HL-60 (cell line): ENCODE measurements at places on chromosomes 12 and 14.

- DNase-seq = no peak
These were observed 3.5 kb upstream of the SCNN1A start for GRCh38 chr12:6378709-6379472.

DNA sequence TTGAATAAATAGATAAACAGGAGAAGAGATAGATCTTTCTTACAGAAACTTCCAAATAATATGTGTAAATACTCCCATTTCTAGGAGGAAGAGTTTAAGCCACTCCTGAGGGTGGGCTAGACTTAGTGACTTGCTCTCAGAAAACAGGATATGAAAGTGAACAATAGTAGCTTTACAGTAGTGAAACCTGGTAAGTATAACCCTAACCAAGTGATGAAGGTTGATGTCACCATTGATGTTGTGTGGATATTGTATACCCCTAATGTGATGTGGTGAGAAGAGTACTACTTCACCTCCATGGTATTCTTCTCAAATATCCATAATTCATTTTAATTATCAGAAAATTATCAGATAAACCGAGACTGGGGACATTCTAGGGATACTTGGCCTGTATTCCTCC lies 20.9 kb downstream of the AKAP6 start:
- DNase-seq = no peak

DNA sequence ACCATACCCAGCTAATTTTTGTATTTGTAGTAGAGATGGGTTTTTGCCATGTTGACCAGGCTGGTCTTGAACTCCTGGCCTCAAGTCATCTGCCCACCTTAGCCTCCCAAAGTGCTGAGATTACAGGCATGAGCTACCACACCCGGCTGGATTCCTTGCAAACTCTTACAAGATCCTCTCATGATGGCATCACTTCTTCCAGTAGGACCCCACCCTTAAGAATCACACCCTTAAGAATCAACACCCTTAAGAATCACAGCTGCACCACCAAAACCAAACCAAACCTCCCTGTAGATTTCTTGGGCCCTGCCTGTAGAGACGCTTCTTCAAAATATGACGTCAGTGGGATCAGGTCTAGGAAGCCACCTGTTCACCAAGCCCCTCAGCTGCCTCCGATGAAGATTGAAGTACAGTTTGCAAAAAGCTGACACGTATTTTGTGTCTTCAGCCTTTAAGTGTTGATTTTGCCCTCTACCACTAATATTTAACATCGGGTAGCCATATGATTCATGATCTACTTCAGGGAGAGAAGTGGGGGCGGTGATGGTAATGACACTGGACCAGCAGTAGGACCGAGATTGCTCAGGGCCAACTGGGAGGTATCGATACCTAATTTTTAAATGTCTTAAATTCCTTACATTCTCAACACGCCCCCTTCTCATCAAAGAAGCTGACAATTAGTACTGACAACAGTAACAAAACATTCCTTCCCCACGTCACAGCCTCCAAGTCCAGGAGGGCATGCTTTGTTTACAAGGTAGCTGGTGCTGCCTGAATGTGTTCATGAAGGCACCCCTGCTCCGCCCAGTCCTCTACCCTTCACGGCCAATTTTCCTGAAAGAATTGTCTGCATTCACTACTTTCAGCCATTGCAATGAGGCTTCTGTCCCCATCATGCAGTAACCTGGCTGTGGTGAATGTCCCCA lies 57.2 kb downstream of the ESRRB start:
- DNase-seq = no peak

GRCh38 chr12:125149160-125150108 lies 84.2 kb downstream of the AACS start:
- DNase-seq = no peak

DNA sequence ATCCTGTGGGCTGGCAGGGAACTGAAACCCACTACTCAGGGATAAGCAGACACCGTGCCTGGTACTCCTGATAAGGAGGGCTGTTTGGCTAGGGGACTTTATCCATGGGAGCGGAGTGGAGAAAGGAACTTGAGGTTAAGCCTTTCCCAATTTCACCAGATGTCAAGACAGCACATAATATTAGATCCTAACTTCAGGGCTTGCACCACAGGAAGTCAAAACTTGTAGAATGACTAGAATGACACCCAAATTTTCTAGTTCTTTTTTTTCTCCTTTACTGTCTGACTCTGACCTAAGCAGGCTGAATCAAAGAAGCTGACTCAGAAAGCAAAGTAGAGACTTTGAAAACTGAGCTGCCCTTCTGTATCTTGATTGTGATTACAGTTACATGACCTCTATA lies 7.1 kb upstream of the CGRRF1 start:
- peak; percentile 41 for DNase-seq

GRCh38 chr14:60166142-60166541 lies 944 bp upstream of the DHRS7 start:
- DNase-seq = no peak

GRCh38 chr14:69812711-69813110 lies 15.7 kb upstream of the SLC10A1 start:
- no peak for DNase-seq

DNA sequence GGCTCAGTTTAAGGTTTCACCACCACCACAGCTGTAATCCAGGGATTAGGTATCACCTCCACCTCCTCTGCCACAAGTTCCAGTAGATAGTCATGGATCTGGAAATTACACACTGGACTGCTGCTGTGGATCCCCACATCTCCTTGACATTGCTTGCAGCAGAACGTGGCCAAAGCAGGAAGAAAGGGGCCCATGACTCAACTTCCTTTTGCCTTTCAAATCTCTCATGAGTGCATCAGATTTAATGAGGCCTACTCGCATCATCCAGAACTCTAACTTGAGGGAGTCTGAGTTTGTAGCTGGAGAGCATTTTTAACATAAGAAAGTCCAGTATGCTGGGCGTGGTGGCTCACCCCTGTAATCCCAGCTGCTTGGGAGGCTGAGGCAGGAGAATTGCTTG lies 29.2 kb upstream of the TMED10 start:
- peak; percentile 13 for DNase-seq

DNA sequence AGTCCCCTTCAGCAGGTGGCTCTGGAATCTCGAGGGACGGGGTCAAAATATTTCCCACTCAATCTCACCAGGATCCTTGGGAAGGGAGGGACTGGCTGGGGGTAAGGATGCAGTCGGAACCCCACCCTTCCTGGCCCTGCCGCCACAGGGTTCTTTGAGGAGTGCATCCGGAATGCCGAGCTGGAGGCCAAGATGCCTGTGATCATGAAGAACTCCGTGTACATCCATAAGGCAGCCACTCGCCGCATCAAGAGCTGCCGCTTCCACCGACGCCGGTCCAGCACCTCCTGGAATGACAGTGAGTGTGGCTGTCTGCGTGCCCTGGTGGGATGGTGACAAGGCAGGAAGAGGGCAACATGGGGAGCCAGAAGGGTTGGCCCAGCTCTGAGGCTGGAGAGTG lies 43.1 kb downstream of the PLEKHD1 start:
- no peak for DNase-seq

DNA sequence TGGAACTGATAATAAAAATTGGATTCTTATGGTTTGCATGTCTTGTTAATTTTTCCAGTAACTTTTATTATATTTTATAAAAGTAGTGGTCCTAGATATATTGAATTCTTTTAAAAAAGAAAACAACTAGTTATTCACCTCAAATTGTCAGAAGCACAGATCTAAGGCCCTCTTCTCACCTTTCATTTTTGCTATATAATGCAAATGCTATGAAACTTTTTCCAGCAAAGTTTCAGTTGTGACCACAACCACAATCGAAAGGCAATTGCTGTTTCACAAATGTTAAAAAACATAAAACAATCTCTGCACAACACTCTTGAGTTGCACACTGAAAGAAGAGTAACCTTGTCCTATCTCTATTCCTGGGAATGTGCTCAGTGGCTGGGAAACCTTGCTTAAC lies 479.8 kb upstream of the FLRT2 start:
- no peak for DNase-seq

GRCh38 chr12:89179245-89179644 lies 173.1 kb downstream of the DUSP6 start:
- DNase-seq = no peak

DNA sequence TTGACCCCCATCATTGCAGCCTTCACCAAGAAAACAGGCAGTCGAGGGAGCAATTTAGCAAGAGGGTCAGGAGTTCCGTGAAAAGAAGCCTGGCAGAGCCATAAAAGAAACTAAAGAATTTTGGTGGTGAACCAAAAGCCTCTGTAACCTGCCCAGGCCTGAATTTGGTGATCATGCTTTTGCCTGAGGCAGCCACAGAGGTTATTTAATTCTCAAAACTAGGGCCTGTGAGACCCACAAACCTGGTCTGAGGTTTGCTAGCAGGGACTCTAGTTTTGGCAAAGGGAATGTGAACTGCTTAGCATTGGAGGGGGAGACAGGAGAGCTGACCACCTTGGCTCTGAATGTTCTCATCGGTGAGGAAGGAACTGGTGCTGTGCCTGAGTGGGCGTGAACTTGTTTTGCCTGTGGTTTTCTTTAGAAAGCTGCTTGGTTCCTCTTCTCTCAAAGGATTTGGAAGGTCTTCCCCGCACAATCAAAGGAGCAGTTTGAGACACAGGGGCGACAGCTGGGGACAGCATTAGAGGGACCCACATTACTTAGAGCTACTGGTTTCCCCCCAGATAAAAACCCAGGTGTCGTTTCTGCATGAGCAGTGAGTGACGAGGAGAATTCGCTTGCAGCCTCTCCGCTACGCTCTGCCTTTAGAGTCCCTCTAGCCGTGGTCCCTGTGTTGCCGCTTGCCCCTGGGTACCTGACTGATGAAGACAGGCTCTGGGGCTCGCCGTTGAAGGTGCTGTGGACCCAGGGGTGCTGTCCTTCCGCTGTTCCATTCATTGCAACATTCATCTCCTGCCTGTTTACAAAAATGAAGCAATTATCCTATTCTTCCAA lies 12.6 kb upstream of the WNT5B start:
- peak; percentile 72 for DNase-seq

DNA sequence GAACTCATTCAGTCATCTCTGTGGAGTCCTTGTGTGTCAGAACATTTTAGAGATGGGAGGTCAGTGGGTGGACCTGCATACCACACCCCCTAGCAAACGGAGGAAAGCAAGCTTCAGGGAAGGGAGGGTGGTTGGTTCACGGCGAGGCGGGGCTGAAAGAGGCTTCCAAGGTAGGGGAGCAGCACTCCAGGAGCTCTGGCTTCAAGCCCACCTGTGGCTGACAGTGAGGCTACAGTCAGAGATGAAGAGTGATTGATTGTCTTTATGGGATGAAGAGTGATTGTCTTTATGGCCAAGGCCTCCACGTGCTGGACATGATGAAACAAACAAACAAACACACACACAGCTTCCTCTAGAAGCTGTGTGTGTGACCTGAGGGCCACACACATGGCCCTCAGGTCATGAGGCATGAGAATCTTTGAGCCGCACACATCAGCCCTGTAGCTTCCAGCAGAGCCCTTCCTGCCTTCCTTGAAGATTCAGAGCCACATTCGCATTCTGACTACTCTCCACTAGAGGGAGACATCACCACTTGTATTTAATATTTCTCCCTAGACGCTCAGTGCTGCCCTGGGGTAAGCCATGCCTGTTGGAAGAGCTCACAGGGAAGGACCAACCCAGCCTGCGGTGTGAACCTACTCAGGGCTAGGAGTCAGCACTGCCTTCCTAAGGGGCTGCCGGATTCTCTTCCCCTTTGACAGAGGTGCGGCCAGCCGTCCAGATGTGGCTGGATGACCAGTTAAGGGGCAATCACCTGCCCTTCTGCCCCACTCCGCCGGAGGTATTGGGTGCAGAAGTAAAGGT lies 54.4 kb upstream of the KCNA1 start:
- DNase-seq = peak; percentile 36

DNA sequence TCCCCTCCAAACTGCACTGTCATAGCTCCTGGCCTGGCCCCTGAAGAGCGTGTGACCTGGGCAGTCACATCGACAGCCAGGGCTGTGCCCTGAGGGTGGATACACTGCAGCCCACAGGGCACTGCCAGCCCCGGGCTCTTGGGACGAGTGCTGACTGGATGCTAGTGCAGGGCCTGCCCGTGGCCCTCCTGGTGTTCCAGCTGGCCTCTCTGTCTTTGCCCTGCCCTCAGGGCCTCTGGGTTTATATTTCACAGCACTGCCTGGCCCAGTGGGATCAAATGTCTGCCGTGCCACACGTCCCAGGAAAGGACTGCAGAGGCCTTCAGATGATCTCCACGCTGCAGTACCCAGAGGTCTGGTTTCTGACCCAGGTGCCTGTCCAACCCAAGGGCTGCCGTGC lies 10.1 kb upstream of the CCDC197 start:
- no peak for DNase-seq

- DNase-seq = no peak
These were observed 4.2 kb downstream of the SCNN1A start for GRCh38 chr12:6370994-6371754.

GRCh38 chr12:92132288-92132687 lies 13.4 kb downstream of the BTG1 start:
- DNase-seq = no peak

- no peak for DNase-seq
These were observed 10.6 kb downstream of the MYO1H start for GRCh38 chr12:109358154-109358869.

- no peak for DNase-seq
These were observed 214.4 kb upstream of the DIO2 start for GRCh38 chr14:80425686-80426085.

- DNase-seq = no peak
These were observed 29.1 kb downstream of the RECQL start for GRCh38 chr12:21472197-21472823.

DNA sequence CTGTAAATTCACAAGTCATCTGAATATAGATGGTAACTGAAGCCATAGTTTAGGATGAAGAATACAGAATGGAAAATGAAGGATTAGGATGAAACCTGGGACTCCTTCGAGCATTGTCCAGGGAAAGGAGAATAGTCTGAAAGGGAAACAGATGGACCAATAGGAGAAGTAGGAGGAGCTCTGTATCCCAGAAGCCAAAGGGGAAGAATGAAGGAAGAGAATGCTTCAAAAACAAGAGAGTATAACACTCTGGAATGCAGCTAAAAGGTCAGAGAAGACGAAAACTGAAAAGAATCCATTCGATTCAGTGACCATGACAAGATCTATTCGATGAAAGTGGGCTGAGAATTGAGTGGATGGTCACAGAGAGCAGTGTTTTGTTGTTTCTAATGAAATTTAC lies 1.0 kb downstream of the GMFB start:
- no peak for DNase-seq

GRCh38 chr12:66337381-66338010 lies 35.2 kb downstream of the HELB start:
- no peak for DNase-seq

DNA sequence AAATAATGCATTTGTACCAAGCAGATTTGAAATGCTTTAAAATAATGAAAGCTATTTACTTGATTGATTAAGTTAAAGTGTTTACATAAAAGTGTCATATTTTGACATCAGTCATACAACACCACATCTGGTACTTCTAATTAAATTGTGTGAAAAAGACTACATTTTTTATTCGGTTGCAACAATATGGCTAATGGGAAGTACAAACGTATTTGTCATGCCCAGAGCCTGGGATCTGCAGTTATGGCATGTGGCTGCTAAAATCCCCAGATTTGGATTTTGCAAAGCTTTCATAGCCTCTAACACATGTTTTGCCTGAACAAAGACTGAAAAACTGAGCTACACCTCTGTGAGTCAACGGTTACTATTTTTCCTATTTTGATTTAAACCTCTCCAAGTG lies 66.6 kb downstream of the LLPH start:
- DNase-seq = no peak
